ENCODE measurements at places on chromosomes 13 and 19.

- no peak for DNase-seq
Measured at GRCh38 chr13:102041544-102041943, 360.3 kb downstream of the FGF14 start.

GRCh38 chr19:49119411-49120324, at the start of gene PPFIA3:
PPFIA3 (plus strand) TSS chr19:49119544; CDS start chr19:49127874, 8,330 bp downstream.
- no peak for DNase-seq

DNA sequence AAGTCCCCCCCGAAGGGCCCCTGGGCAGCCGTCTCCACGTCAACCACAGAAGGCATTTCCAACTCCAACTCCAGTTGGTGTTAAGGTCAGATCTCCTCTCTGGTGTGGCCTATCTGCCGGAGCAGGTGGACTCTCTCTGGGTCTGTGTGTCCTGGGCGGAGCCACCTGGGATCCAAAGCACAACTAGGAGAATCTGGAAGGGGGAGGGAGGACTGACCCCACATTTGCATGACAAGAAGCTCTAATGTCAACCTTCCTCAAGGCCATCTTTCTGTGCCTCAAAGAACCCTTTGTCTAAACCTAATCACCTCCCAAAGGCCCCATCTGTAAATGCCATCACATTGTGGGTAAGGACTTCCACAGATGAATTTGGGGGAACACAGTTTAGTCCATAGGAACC, 381.5 kb downstream of the UQCRFS1 start:
- DNase-seq = no peak

GRCh38 chr19:11159598-11160439, 4.2 kb upstream of the SPC24 start:
- no peak for DNase-seq

DNA sequence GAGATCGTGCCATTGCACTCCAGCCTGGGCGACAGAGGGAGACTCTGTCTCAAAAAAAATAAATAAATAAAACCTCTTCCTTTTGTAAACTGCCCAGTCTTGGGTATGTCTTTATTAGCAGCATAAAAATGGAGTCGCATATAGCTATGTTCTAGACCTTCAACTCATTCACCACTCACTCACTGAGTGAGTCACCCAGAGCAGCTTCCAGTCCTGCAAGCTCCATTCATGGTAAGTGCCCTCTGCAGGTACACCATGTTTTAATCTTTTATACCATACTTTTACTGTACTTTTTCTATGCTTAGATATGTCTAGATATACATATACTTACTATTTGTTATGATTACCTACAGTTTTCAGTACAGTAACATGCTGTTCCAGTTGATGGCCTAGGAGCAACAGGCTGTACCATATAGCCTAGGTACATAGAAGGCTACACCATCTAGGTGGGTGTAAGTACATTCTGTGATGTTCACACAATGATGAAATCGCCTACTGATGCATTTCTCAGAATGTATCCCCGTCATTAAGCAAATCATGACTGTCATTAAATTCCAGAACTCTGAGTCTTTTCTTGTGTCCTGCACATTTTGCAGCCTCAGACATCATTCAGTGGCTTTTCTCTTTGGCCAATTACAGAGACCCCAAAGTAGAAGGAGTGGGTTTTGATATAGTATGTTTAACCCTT, 13.7 kb upstream of the FARP1 start:
- DNase-seq = no peak

DNA sequence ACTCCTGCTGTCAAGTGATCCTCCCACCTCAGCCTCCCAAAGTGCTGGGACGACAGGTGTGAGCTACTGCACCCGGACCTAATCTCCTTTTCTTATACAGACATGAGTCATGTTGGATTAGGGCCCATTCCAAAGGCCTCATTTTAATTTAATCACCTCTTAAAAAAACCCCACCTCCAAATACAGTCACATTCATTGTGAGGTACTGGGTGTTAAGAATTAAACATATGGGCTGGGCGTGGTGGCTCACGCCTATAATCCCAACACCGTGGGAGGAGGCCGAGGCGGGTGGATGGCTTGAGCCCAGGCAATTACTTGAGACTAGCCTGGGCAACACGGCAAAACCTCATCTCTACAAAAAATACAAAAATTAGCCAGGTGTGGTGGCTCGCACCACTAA, 46.6 kb downstream of the PIN1 start:
- DNase-seq = no peak

DNA sequence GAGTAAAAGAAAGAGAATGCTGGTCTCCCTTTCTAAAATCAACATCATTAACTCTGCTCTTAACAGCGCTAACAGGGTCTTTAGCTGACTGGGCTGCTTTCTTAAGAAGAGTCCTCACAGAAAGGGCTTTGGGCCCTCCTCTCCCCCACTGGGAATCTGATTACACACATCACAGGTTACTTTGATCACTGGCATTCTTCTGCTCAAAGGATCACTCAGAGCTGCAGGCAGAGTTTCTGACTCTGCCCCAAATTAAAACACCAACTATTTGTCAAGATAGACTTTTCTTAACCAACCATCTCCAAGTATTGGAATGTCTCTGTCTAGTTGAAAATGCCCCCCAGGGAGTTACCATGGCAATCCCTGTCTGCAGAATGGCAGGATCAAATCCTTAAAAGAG, 31.1 kb upstream of the SIAH3 start:
- DNase-seq = no peak

GRCh38 chr13:51590231-51590970, 6.1 kb downstream of the WDFY2 start:
- no peak for DNase-seq

- DNase-seq = no peak
Measured at GRCh38 chr13:96899946-96900345, 94.3 kb downstream of the OXGR1 start.

DNA sequence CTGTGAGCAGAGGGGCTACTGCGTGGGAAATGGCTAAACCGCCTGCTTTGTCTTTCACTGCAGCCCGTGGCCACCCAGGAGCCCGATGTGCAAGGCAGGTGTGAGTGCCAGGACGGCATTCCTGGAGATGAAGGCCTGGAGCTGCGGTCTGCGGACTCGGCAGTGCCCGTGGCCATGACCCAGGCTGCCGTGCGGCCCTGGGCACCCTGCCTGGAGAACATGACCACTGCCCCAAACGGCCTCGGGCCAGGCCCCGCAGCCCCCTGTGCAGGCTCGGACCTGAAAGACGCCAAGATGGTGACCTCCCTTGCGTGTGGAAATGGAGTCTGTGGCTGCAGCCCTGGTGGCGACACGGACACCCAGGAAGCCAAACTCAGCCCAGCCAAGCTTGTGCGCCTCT, 62.2 kb downstream of the SPATA13 start:
- DNase-seq = no peak

GRCh38 chr19:3137119-3137518, 1.3 kb downstream of the GNA15 start:
- no peak for DNase-seq

DNA sequence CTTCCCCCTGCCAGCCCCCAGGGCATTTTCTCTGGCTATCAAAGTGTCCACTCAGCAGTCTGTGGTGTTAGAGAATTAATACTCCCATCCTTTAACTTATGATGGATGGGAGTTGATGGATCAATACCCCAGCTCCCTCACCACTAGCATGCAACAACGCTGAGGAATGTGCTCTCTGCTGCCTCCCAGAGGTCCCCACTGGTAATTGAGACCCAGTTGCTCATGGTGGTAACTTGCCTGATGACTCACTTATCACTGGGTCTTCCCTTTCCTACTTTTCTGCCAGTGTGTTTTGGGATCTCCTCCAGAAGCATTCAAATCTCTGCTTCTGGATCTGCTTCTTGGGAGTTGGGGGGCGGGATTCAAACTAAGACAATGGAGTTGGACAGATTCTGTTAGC, 20.3 kb upstream of the CACNA1A start:
- no peak for DNase-seq

DNA sequence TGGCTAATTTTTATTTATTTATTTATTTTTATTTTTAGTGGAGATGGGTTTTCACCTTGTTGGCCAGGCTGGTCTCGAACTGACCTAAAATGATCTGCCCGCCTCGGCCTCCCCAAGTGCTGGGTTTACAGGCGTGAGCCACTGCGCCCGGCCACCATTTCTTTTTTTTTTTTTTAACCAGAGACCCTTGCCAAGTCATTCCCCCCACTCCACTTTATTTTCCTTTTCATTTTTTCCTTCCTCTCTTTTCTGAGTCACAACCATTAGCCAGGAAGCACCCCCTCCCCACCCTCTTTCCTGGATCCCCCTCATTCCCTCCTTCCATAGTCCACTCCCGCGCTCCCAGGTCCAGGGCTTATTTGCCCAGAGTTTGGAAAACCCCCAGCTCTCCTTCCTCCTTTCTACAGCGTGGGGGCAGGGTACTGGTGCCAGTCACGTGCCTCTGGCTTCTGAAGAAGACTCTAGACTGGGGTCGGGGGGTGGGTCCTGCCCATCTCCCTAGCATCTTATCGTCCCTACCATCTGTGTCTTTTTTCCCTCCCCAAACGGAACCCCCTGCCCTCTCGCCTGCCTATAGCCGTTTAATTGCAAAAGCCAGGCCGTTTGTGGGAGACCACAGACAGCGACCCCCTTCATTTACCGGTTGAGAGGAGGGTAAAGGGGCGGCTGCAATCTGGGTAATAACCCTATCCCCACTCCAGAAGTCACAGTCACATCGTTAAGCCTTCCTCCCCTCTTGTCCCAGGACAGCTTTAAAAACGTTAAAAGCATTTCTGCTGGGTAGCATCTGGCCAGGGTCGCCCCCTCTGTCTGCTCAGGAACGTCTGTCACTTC, 1.1 kb upstream of the CALR start:
- DNase-seq = peak; percentile 98

- no peak for DNase-seq
Measured at GRCh38 chr13:58978331-58978730, 1185.4 kb downstream of the DIAPH3 start.

GRCh38 chr19:10113592-10113963, 2.1 kb downstream of the P2RY11 start:
- DNase-seq = no peak

GRCh38 chr13:110339975-110340550, 33.0 kb downstream of the COL4A2 start:
- no peak for DNase-seq

- no peak for DNase-seq
Measured at GRCh38 chr13:35732565-35732964, 256.1 kb upstream of the MAB21L1 start.

DNA sequence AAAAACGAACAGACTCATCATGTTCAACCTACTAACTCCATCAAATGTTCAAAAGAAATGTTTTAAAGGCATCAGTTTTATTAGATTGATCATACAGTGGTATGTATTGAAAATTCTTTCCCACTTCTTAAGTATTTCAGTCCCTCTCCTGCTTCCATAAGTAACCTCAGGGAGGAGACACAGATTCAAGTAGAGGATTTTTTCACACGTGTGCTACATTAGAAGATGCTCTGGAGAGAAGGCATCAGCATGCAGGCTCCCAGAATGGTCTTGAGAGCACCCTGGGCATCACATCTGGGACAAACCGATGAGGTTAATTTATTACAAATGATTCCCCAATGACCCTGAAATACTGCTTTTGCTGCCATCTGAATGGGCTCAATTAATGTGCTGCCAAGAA, 3.6 kb downstream of the GPR12 start:
- no peak for DNase-seq

- DNase-seq = peak; percentile 26
Measured at GRCh38 chr19:2426611-2427428, 566 bp downstream of the TIMM13 start.

GRCh38 chr13:95236774-95237173, 64.5 kb downstream of the ABCC4 start:
- no peak for DNase-seq

GRCh38 chr13:44489751-44490150, 86.4 kb downstream of the TSC22D1 start:
- no peak for DNase-seq

DNA sequence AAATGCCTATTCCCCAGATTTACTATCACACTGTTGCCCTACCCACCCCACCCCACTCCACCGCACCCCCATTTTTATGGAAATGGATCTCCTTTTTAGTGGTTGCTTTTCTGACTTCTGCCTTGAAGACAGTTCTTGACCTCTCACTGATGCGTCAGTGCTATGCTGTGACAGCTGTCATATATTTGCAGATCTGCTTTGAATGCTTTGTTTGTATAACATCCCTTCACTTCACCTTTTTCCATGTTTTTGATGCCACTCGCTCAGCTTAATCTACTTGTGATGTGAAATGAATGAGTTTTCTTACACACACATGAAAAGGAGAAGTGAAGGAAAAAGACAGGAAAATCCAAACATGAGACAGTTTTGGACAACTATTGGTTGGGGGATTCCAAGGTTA, 731.0 kb downstream of the SLITRK6 start:
- DNase-seq = no peak

- DNase-seq = no peak
Measured at GRCh38 chr13:111621164-111621563, 300.7 kb downstream of the TEX29 start.

DNA sequence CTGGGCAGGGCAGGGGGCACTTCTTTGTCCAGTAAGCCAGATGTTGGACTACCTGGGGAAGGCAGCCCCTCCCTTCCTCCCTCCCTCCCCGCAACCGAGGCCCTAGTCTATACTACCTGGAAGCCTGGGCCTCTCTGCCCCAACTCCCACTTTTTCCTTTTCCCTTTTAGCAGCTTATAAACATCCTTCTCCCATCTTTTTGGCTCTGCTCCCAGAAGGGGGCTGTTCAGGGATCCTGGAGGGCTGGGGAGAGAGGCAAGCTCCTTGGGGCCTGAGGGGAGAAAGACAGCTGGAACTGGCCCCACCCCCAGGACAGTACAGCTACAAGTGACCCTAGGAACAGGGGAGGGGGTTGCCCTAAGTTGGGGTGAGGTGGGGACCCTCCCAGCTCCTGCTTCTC, 44.9 kb downstream of the LYL1 start:
- DNase-seq = no peak

GRCh38 chr13:30827578-30827925, 78.5 kb upstream of the MEDAG start:
- DNase-seq = no peak

DNA sequence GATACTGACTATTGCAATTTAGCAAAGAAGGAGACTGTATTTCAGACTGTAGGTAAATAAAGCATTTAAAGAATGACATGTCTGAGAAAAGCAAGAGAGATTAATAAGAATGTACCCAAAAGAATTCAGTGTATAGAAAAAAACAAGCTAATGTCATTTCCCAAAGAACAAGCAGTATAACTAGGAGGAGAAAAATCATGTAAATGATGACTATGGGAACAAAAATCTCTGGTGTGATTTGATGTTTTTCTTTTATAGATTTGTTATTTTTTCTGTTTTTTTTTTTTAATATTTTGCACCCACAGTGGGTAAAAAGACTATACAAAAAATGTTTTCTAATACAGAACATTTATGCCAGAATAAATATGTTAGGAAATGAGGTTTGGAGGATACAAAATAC, 801.0 kb downstream of the PCDH9 start:
- DNase-seq = no peak

DNA sequence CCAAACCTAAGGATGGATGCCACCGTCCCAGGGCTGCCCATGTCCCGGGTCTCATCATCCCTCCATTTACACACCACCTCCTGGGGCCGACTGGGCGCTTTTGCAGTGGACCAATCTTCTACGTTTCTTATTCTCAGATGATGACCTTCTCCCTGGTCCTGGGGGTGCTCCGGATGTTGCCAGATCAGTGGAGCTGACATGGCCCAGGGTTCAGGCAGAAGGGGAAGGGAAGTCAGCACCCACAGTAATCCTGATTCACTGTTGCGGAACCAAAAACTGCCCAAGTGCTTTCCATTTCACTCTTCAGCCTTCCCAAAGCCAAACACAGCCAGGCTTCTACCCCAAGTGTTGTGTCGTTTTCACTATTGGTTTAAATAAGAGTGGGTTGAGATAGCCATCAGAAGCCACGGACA, 29.8 kb downstream of the RAB20 start:
- no peak for DNase-seq

- DNase-seq = no peak
Measured at GRCh38 chr13:113239357-113239756, 29.9 kb downstream of the CUL4A start.

GRCh38 chr19:19562665-19563347, 24.7 kb downstream of the CILP2 start:
- DNase-seq = no peak
